SHP77 treated with DMSO at 0.1 percent for 48 hours (cell line): ENCODE measurements at places on chromosomes 2 and 18.

GRCh38 chr2:9380702-9381628 lies 42.4 kb downstream of the ITGB1BP1 start:
- no peak for DNase-seq

DNA sequence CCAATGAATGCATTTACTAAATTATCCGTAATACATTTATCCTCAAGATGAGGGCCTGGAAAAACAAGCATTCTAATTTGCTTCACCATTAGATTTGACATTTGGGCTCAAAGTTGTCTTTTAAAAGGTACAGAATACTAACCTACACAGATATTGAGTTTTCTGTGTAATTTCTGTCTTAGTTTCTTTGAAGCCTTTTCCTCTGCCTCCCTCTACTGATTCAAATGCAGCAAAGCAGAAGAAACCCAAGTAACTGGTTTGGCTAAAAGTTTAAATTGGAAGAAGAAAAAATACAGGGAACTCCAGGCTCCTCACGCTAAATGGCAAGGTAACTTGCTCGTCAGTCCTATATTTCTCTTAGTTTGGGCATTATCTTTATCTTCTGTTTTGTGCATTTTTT lies 53.3 kb upstream of the SLC5A7 start:
- no peak for DNase-seq

- no peak for DNase-seq
These were observed 1339.6 kb upstream of the LRRTM1 start for GRCh38 chr2:81644189-81644588.

GRCh38 chr2:65214843-65215242 lies 12.8 kb upstream of the ACTR2 start:
- no peak for DNase-seq

DNA sequence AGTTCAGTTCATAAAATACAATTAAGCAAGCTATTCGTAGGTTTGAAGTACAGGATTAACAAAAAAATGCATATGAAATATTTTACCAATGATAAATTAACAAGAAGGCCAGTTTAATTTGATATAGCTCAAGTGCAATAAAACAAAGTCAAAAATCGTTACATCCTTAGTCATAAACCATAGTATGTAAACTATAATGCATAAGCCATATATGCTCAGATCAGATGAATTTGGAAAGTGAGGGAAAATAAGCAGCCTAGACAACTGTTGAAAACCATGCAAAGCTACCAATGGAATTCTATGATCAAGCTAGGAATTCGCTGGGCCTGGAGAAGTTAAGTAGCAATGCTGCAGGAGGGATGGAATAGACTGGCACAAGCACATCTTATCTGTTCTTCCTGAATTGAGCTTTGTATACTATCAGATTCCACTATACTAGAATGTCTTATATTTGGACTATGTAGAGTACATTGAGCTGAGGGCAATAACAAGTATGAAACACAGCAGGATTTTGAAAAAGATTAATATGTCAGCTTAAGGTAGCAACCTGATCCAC lies 682.0 kb downstream of the IRS1 start:
- no peak for DNase-seq

DNA sequence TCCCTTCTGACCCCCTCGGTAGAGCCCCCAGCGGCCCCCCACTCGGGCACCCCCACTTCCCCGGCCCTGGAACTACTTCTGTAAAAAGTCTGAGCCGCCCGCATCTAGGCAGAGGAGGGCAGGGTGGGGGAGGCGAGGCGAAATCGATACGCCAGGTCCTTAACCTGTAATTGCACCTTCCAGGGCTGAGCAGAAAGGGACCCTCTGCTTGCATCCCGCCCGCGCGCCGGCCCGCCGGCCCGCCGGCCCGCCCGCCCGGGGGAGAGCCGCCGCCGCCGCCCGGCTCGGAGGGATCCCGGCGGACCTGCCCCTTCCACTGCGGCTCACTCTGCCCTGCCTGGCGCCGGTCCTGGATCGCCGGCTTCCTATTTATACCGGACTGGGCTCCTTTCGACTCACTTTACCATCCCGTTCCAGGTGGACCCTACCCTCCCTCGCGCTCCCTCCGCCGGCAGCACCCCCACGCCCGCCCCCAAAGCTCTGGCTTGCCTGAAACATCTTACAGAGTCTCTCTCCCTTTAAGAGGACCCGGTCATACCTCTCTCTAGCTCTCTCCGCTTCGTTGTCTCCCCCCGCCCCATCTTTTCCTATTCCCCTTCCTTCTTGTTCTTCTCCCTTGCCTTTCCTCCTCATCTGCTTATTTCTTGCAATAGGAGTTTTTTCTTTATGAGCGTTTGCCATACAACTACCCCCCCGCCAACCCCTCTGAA lies 797 bp downstream of the KLHL14 start:
- DNase-seq: no peak

- DNase-seq: no peak
These were observed 3.4 kb downstream of the DUSP19 start for GRCh38 chr2:183081911-183082310.

- DNase-seq: no peak
These were observed 5.2 kb downstream of the DCDC2C start for GRCh38 chr2:3708576-3708975.

DNA sequence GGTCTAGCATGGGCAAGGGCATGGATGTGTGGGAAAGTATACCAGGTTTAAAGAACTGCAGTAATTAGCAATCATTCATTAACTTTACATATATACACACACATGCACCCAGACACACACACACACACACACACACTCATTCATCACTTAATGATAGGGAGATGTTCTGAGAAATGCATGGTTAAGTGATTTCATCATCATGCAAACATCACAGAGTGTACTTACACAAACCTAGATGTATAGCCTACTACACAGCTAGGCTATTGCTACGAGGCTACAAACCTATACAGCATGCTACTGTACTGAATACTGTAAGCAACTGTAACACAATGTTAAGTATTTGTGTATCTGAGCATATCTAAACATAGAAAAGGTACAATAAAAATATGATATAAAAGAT lies 83.6 kb downstream of the COLEC12 start:
- DNase-seq: no peak

- DNase-seq: peak; percentile 13
These were observed 86.8 kb upstream of the DNER start for GRCh38 chr2:229800997-229801754.

DNA sequence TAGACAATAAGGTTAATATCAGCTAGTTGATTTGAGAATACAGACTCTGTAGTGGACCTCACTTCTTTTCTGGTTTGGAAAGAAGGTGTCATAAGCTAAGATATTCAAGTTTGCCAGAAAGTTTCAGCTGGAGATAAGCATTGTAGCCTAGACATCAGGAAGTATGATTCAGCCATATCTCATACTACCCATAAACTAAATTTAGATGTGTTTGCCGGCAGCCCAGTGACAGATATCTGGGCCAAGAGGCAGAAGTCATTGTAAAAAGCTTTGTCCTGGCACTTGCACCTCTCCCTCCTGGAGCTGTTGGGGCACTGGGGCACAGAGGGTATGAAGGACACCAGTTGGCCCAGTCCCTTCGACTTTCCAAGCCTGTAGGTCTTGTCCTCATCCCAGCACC lies 128.0 kb downstream of the EPHA4 start:
- DNase-seq: no peak

DNA sequence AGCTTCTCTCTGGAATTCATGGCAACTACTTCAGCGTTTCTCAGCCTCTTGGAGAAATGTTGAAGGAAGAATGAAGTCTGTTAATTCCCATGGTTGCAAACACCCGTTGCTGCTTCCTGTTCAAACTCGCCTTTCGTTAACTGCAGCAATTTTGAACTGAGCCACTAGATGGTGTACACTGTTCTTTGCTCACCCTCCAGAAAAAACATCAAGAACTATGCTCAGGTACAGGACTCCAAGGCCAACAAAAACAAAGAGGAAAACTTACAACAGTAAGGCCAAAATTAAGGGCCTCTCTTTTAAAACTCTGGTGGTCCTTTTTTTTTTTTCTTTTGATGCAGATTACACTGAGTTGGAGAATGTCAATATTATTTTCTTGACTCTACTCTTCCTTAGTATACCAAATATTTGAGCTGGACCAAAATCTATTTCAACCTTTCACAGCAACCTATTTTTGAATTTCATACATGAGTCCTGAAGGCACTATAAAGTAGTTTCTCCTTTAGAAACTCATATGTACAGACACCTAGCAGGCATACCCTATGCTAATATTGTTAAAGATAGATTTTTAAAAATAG lies 58.2 kb downstream of the KLHL14 start:
- DNase-seq: peak; percentile 63

DNA sequence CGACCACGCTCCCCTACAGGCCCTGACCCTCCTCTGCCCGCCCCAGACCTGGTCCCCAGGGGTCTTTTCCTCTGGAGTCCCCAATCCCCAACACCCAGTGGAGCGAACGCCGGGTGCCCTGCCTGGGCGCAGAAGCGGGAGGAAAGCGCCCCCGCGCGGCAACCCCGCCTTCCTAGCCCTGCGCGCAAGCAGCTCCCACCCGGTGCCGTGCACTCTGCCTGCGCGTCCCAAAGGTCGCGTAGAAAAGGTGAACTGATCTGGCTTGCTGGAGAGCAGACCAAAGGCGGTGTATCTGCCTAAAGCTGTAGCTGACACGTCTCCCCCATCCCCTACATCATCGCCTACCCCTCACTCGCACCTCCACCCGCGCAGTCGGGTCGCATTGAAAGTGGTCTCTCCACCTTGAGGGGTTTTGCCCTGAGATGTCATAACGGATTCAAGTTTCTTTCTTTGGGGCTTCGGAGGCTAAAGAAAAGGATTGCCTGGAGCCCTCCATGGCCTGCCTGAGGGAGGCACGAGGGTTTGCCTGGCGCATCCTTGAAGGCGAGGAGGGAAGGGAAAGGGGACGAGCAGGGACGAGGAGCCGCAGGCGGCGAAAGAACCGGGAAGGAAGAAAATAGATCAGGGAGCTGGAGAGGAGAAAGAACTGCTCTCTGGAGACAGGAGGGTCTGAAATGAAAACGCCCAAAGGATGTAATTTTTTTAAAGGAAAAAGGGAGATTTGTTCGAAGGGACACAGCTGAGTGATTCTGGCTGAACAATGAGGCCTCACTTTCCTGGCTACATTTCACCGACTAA lies 5.8 kb downstream of the GAD1 start:
- DNase-seq: no peak

DNA sequence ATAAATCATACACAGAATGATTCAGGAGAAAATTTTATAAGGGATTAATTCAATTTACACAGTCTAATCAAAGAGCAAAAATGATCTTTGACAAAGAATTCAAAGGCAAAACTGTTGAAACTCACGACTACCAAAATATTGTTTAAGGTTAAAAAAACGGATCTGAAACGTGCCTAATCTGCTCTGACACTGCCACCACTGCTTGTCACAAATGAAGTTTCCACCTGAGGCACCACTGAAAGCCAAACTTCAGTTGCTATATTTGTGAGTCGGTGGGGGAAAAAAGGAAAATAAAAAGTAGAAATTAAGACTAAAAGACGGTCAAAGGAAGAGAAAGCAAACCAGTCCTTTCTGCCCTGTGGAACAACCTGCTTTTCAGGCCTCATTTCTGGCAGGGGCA lies 140.6 kb upstream of the DNMT3A start:
- no peak for DNase-seq

DNA sequence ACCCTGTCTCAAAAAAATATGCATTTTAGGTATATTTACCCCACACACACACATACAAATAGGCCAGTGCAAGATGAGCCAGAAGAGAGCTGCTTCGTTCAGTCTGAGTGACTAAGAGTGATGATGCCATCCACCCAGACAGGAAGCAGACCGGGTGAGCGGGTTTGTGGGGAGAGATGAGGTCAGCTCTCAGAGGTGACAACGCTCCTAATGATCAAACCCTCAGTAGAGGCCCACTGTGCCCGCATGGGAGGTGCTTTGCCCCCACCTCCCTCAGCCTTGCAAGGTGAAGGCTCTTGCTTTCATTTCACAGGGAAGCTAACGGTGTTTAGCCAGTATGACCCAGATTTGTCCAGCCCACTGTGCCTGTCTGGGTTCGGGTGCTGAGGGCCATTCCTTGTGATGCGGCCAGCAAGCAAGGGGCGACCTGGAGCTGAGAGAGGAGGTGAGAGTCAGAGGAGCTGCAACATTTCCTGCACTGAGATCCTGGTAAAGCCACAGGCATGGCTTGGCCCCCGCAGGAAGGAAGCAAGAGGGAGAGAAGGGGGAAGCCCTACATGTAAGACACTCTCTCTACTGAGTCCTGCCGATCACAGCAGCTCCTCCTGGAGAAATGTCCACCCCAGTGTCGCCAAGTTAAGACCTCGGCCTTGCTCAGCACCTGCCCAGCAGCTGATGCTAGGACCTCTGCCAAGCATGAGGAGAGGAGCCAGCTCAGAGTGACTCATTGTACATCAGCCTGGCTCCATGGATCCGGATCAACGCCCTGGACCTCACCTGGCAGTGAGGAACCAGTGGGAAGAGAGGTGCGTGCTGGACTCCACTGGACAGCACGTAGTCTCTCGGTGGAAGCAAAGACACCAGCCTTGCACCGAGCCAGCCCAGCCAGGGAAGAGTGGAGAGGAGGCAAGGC lies 37.0 kb downstream of the NIFK start:
- peak; percentile 45 for DNase-seq

GRCh38 chr2:48479915-48480314 lies 50.0 kb upstream of the STON1 start:
- DNase-seq: no peak

- DNase-seq: no peak
These were observed 23.4 kb upstream of the SNED1 start for GRCh38 chr2:240974771-240975572.

- peak; percentile 19 for DNase-seq
These were observed 156.4 kb downstream of the DSEL start for GRCh38 chr18:67359873-67360838.

DNA sequence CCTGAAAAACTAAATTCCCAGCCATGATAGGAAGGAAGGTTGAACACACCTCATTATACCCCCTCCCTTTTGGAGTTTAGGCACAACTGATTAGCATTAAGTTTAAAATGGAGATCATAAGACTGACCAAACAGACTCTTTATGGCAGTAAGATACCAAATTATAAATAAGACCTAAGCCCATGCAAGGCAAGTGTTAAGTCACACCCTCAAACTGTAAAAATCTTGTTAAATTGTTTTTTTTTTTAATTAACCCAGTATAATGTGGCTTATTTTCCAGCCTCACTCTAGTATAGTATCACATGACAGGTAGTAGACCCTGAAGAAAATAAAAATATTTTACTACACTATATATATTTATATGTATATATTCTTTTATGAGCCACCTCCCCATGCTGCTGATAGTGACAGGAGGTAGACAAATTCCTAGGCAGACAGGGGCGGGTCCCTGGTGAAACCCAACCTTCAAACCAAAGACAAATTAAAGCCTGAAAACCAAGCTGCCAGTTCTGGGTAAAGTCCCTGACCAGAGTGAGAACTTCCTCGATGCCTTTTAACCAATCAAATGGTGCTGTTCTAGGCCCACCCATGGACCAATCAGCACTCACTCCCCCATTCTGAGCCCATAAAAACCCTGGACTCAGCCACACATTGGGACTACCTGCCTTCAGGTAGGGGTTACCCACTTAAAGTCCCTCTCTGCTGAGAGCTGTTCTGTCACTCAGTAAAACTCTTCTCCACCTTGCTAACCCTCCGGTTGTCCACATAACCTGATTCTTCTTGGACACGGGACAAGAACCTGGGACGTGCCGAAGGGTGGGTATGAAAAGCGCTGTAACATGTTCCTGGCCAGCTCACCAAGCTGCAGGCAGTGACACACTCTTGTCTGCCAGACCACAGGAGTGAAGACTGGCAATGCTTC lies 123.9 kb upstream of the B3GNT2 start:
- no peak for DNase-seq
